ENCODE measurements at places on chromosomes 11 and 22. TPM values are rescaled to one million over a fixed set of nuclear protein-coding genes. Genes with fewer than 3 reads are reported as not detected.

DNA sequence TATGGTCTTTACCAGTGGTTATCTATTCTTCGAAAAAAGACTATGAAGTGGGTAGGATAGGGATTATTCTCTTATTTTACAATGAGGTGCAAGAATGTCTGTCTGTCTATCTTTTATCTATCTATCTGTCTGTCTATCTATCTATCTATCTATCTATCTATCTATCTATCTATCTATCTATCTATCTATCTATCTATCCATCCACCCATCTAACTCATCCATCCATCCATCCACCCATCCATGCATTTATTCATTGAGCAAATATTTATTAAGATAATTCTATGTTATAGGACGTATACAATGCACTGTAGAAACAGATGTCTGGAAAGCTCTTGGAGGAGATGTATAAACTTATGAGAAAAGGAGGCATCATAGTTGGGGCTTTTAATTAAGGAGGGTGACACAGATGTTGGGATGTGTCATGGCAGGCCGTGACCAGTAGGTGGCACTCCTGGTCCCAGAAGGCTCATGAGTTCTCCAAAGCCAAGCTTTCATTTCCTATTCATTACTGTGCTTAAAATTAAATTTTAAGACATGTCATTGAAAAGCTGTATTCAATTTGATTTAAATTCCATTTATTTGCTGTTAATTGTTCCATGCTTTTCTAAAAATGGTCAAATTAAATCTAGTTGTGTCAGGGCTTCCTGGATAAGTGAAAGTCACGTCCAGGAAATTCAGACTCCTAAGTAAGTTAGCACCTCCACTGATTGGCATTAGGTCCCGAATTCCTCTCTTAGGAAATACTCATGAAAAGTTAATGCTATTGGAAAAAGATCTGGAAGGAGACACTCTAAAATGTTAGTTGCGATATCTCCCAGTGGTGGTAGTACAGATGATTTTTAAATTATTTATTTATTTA lies 19.0 kb upstream of the E2F8 start:
- DNase-seq = peak; percentile 89

DNA sequence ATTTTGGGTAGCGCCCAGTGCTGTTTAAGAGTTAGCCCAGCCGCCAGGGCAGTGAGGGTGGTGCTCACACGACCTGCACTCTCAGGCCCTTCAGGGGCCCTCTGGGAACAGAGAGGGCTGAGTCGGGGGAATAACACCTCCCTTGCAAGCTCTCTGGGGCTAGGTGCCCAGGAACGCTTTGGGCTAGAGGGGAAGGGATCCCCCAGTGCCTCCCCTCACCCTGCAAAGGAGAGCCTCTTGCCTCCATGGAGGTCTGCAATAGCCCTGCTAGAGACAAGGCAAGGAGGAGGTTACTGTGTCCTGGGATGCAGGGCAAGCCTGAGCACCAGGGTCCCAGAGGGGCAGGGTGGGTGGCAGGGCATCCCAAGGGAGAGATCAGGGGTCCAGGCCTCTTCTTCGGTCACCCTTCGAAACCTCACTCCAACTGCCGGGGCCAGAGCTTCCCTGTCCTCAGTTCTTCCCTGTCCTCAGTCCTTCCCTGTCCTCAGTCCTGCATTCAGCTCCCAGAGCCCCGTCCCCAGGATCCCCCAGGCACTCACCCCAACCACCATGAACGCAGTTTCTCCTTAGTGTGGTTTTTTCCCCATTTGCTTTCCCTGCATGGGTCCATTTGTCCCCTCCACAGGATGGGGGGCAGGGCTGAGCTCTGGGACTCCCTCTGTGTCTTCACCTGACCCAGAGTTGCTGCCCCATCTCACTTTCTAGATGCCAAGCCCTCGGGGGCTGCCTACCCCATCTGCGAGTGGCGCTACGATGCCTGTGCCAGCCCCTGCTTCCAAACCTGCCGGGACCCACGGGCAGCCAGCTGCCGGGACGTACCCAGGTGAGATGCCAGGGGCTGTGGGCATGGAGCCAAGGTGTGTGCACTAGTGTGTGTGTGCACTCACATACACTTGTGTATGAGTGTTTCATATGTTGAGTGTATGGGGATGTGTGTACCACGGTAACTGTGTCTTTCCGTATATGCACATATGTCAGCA lies 60.8 kb downstream of the OTOG start:
- DNase-seq = no peak

DNA sequence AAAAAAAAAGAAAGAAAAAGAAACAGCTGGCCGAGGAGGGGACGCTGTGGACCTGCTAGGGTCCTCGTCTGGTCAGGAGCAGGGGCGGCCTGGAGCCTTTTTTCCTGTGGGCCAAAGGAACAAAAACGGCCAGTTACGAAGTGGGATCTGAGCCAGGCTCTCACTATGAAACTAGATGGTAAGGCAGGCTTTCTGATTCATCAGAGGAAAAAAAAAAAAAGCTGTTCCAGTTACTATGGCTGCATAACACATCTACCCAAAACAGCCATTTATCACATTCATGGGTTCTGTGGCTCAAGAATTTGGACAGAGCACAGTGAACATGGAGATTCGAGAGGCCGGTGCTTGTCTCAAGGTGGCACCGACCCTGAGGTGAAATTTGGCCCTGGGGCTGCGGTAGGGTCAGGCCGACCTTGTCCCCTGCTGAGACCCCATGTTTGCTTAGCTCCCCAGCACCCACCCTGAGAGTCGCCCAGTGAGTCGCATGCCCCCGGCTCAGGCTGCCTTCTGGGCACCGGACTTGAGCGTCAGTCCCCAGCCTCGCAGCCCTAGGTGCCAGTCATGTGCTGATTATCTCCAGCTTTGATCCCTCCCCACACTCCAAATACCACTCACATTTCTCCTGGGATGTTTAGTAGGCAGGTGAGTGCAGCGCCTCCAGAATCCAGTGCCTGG lies 34.2 kb downstream of the MRGPRD start:
- no peak for DNase-seq

GRCh38 chr11:1037506-1038055 lies 1.1 kb upstream of the MUC6 start:
- no peak for DNase-seq

GRCh38 chr11:18533365-18533764 lies 6.6 kb upstream of the TSG101 start:
- DNase-seq = no peak

DNA sequence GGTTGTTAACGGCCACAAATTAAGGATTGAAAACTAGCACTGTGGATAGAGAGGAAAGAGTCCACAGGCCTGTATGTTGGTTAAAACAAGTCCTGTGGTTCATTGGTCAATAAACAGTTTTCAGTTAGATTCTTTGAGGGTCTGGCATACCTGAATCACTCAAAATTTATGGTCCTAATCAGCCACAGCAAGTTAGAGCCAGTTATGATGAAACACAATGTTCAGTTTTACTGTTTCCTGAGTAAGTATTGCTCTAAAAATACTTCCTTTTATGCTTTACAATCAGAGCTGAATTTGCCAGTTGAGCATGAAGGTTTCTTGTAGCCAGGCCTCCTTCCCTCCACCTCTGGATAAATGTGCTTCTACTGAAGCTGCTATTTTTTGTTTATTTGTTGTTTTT lies 12.9 kb upstream of the CAT start:
- DNase-seq = no peak

DNA sequence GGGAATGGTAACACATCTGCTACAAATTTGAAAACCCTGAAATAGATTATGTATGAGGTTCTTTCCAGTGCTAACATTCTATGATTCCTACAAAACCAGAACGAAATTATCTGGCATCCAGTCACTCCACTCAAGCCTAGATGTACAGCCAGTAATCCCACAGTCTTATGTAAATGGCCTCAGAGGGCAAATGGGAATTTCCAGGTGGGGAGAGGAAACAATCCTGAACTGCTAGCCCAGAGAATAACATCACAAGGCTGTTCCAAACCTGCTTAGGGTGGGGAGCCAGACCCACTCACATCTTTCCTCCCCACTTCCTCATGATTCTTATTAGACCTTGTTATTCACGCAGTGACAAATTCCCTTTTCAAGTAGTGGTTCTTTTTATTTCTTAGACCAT lies 3.5 kb downstream of the FIBIN start:
- no peak for DNase-seq

- no peak for DNase-seq
Measured at GRCh38 chr11:86594746-86595145, 77.7 kb downstream of the ME3 start.

DNA sequence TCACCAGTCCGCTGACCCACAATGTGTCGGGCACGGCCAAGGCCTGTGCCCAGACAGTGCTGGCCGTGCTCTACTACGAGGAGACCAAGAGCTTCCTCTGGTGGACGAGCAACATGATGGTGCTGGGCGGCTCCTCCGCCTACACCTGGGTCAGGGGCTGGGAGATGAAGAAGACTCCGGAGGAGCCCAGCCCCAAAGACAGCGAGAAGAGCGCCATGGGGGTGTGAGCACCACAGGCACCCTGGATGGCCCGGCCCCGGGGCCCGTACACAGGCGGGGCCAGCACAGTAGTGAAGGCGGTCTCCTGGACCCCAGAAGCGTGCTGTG lies 6.1 kb downstream of the SLC35C1 start:
- DNase-seq = no peak

DNA sequence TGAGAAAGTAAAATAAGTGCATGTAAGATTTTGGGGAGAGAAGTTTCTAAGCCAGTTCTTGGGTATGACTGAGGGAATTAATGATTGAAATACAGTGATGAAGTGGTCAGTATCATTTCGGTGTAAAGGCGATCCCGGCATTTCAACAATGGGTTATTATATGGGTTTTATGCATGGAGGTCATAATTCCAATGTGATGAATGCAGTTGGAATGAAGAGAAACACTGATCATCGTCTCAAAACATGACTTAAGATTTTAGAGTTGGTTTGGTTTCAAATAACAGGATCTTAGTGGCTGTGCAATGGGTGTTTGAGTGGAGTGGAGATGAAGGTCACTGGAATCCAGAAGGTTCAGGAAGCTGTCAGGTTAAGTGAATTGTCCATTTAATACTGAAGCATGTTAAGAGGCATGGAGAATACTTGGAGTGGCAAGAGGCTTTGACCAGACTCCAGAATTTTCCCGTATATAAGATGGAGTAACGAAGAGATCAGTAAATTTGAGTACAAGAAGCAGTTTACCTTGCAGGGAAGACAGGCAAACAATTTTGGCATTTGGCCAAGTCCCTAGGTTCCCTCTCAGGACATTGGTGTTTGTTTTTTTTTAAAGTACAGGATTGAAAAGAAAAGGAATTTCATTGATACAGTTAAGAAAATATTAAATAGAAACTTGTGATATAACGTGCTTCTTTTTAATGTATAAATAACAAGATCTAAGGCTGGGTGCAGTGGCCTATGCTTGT lies 96.4 kb upstream of the BIRC3 start:
- peak; percentile 10 for DNase-seq

DNA sequence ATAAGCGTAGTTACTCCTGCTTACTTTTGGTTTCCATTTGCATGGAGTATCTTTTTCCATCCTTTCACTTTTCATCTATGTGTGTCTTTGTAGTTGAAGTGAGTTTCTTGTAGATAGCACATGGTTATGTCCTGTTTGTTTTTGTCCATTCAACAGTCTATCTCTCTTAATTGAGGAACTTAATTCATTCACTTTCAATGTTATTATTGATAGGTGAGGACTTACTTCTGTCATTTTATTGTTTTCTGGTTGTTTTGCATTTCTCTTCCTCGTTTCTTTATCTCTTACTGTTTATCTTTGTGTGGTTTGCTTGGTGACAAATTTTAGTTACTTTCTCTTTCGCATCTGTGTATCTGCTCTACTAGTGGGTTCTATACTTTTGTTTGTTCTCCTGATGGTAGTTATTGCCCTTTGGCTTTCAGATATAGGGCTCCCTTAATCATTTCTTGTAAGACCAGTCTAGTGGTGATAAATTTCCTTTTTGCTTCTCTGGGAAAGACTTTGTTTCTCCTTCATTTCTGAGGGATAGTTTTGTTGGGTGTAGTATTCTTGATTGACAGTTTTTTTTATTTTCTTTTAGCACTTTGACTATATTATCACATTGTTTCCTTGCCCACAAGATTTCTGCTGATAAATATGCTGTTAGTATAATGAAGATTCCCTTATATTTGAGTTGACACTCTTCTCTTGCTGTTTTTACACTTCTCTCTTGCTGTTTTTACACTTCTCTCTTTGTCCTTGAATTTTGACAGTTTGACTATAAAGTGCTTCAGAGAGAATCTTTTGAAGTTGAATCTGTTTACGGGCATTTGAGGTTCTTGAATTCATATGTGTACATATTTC lies 9.0 kb upstream of the RAG1 start:
- DNase-seq = no peak

GRCh38 chr11:67562963-67563704 lies 20.5 kb upstream of the GSTP1 start:
- no peak for DNase-seq

DNA sequence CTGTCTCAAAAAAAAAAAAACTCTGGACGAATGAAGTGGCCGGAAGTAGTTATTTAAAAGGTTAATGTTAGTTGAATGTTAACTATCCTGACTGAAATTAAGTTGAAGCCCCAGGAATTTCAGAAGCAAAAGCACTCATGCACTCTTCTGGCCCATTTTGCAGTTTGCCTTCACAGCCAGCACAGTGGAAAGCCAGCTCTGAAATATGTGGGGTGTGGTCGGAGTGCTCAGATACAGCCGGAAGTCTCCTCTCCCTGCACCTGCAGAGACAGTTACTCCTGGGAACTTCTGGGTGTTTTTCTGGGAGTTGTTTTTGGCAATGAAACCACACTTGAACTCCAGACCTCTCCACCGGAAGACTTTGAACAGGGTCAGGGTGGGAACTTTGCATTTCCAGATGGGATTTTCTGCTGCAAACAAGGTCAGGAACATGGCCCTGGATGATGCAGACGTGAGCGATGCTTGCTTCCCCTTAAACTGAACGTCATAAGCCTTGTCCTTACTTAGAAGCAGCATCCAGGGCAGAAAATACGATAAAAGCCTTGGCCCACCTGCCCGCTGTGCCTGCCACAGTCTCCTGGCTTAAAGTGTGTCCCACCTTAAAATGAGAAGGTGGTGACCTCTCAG lies 21.5 kb upstream of the CABP2 start:
- DNase-seq = no peak

DNA sequence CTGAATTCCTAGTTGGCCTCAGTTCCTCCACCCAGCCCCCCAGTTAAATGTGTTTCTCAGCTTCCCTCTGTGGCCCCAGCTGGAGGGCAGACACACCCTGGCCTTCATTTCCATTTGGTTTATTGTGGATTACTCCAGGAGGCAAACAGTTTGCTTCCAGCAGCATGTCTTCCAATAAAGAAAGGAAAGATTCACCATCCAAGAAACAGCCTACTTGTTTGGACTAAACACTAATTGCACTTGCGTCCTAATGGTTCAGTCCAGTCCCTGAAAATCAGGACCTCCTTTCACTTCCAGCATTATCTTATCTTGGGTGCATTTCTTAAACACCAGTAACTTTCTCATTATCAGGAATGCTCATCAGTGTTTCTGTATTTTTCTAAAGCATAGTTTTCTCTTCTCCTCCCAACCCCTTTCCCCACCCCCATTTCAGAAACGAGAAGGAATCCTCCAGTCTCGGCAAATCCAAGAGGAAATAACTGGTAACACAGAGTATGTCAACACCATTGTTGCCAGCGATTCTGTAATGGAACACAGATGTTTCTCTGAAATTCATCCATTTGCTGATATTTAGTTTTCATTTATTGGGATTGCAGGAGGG lies 130.9 kb downstream of the PARVA start:
- no peak for DNase-seq

- DNase-seq = no peak
Measured at GRCh38 chr11:76683161-76684095, 12.9 kb upstream of the LRRC32 start.

Gene SLC22A24
- total RNA-seq = not detected

Gene RIMBP3C
- 0.28 TPM for total RNA-seq

Gene GRAMD1B
- 18.0 TPM for total RNA-seq

Gene DUSP8
- 0.71 TPM for total RNA-seq

Gene ATXN10
- total RNA-seq = 38.4 TPM

Gene OR5D14
- not detected for total RNA-seq

Gene KCNE3
- total RNA-seq = not detected

Gene TTC12
- not detected for total RNA-seq

Gene MS4A15
- total RNA-seq = not detected

Gene BTG4
- not detected for total RNA-seq
